Lung microvascular endothelial cell (primary cell): ENCODE measurements at places on chromosomes 11 and 22. TPM values are rescaled to one million over a fixed set of nuclear protein-coding genes. Genes with fewer than 3 reads are reported as not detected.

The HORMAD2 gene
- not detected in 2 replicates for total RNA-seq

The IGLL5 gene
- not detected in 2 replicates for total RNA-seq

The MYO7A gene
- total RNA-seq = 4.6 and 4.8 TPM in 2 replicates

The IL17REL gene
- total RNA-seq = under 0.01 TPM in 1 of 2 replicates, not detected in the other

The MS4A12 gene
- total RNA-seq = not detected in 2 replicates

The TIRAP gene
- total RNA-seq = 2.6 and 4.2 TPM in 2 replicates

The EIF3L gene
- 293 and 344 TPM in 2 replicates for total RNA-seq

The ASRGL1 gene
- total RNA-seq = 10.5 and 33.3 TPM in 2 replicates

The BACE1 gene
- total RNA-seq = 6.3 and 6.8 TPM in 2 replicates

The SAA1 gene
- not detected in 2 replicates for total RNA-seq

The KAT5 gene
- total RNA-seq = 33.6 and 49.2 TPM in 2 replicates

The CCDC81 gene
- under 0.01 and 0.40 TPM in 2 replicates for total RNA-seq

The BRSK2 gene
- 0.22 and 0.40 TPM in 2 replicates for total RNA-seq

The SLC6A5 gene
- not detected in 2 replicates for total RNA-seq

The FERMT3 gene
- 4.4 and 9.6 TPM in 2 replicates for total RNA-seq

The SRPRA gene
- 29.9 and 39.5 TPM in 2 replicates for total RNA-seq

The DPAGT1 gene
- total RNA-seq = 10.7 and 16.3 TPM in 2 replicates

The ACR gene
- total RNA-seq = under 0.01 and 0.20 TPM in 2 replicates

The DERL3 gene
- 0.40 and 0.44 TPM in 2 replicates for total RNA-seq

The MAJIN gene
- not detected in 2 replicates for total RNA-seq

The CARD16 gene
- total RNA-seq = 106 and 113 TPM in 2 replicates

The CFAP300 gene
- total RNA-seq = not detected in 2 replicates

The CD3E gene
- not detected in 2 replicates for total RNA-seq

The GGT5 gene
- total RNA-seq = 1.8 and 7.4 TPM in 2 replicates
